ENCODE measurements at places on chromosomes 1 and 21. TPM values are rescaled to one million over a fixed set of nuclear protein-coding genes. Genes with fewer than 3 reads are reported as not detected.
A peak's percentile ranks its signal among the peaks of the same experiment; 100 is the strongest.

The C1orf53 gene
- not detected for total RNA-seq

The ERG gene
- 177 TPM for total RNA-seq

The TAF1A gene
- total RNA-seq, result 2.8 TPM

The PLA2G2A gene
- total RNA-seq, result 65.1 TPM

The CFAP74 gene
- total RNA-seq, result not detected

DNA sequence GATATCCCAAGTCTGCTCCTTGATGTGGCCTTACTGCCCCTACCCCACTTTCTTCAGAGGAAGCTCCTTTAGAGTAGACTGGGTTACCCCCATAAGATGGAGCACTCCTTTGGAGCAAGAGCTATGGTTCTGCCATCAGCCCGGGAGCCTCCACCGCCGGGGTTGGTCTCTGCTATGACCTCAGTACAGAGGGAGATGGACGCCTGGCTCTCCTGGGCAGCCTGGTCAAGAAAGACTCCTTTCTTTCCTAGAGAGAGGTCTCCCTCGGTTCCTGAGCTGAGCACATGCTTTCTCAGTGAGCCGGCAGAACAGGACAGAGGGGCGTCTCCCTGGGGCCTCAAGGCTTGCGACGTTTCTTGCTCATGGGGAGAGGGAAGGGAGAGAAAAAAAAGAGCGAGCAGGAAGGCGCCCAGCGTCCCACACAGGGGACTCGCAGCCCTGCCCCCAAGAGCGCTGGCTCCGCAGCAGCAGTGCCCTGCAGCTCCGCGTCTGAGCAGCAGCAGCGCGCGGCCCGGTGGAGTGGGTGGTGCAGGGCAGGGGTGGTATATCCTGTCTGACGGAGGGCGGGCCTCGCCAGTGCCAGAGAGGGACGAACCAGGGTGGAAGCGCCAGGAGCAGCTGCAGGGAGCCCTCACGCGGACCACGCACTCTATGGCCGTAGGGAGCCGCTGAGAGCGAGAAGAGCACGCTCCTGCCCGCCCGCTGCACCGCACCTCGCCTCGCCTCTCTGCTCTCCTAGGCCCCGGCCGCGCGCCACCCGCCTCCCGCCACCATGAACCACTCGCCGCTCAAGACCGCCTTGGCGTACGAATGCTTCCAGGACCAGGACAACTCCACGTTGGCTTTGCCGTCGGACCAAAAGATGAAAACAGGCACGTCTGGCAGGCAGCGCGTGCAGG lies at the start of gene PKP1:
Gene PKP1, plus strand, starts transcription at position 576 of the 899 bp plus-strand sequence. Its CDS starts 197 bp downstream, at position 773.
- H3K27me3 ChIP-seq, result no peaks in the 10 kb centered on the region
- no peak within 1 kb of the TSS for H3K27ac ChIP-seq
- H3K36me3 ChIP-seq, result no peaks in the 10 kb centered on the region

- no peak overlapping the region for H3K27ac ChIP-seq
- no peak for DNase-seq
- no peaks in the 10 kb centered on the region for H3K27me3 ChIP-seq
- peaks cover 4% of the 10 kb centered on the region for H3K4me1 ChIP-seq
- no peaks in the 10 kb centered on the region for H3K36me3 ChIP-seq
Measured at GRCh38 chr1:167878372-167879160, 35.4 kb downstream of the ADCY10 start.

DNA sequence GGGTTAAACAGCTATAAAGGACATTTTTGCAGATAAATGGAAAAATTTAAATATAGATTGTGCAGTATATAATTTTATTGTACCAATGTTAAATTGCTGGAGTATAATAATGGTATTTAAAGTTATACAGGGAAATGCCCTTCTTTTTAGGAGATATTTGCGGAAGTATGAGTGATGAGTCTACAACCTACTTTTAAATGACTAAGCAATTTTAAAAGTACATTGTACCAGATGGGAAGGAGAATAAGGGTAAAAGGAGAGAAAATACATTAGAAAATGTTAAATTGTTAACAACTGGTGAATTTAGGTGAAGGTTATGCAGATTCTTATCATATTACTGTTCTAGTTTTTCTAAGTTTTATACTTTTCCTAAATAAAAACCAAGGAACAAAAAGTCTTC lies 91.8 kb downstream of the ZZZ3 start:
- H3K27ac ChIP-seq, result no peak overlapping the region
- no peak for DNase-seq
- H3K4me1 ChIP-seq, result no peaks in the 10 kb centered on the region
- no peaks in the 10 kb centered on the region for H3K36me3 ChIP-seq
- H3K27me3 ChIP-seq, result no peaks in the 10 kb centered on the region

- DNase-seq, result no peak
- peaks cover 17% of the 10 kb centered on the region for H3K4me1 ChIP-seq
- no peak overlapping the region for H3K4me3 ChIP-seq
- H3K36me3 ChIP-seq, result no peaks in the 10 kb centered on the region
Measured at GRCh38 chr1:26690157-26690556, 5.7 kb upstream of the ARID1A start.

DNA sequence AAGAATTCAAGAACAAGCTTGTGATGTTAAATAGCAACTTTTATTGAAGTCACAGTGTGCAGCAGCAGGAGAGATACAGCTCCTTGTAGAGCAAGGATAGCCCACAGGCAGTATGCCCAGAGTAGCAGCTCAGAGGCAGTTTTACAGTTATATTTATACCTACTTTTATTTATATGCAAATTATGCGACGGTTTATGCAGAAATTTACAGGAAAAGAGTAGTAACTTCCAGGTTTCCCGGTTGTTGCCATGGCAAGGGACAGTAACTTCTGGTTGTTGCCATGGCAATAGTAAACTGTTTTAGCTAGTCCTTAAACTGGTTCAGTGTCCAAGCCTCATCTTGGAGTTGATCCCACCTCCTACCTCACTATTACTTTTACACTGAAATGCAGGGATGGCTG lies 344.6 kb upstream of the LYPLAL1 start:
- H3K4me1 ChIP-seq, result no peaks in the 10 kb centered on the region
- no peaks in the 10 kb centered on the region for H3K27me3 ChIP-seq
- no peak for DNase-seq
- no peak overlapping the region for H3K27ac ChIP-seq

- H3K27ac ChIP-seq, result peak overlapping the region; percentile 47
- no peak for DNase-seq
- H3K4me3 ChIP-seq, result no peak overlapping the region
- no peaks in the 10 kb centered on the region for H3K36me3 ChIP-seq
- H3K27me3 ChIP-seq, result no peaks in the 10 kb centered on the region
Measured at GRCh38 chr1:59670662-59671061, 144.1 kb upstream of the HOOK1 start.

DNA sequence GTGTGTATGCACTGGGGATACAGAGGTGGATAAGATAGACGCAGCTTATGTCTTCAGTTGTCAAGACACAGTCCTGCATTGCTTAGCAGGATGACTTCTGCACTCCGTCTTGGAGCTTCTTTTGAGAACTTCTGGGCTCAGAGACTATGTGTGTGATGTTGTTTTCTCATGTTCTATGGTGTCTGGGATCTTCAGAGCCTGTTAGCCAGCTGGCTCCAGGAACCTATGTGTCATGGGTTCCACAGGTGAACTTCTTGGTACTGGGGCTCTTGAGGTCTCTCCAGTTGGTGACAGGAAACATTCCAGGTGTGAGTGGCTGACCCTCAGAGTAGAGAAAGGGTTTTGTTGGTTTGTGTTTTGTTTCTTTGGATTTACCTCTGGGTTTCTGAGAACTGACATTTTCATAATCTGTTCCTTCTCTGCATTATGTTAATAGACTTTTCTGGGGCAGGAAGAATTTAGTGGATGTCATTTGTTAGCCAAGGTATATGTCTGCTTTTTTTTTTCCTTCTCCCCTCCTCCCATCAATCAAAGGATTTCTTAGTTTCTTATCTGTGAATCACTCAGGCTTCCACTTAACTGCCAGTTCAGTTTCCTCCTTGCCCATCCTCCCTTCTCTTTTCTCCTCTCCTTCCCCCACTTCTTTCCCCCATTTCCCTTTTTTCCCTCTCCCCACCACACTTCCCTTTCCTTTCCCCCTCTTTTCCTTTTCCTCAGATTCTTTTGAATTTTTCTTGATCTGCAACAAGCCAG lies 18.1 kb downstream of the FGGY start:
- DNase-seq, result no peak
- no peaks in the 10 kb centered on the region for H3K36me3 ChIP-seq
- H3K27me3 ChIP-seq, result no peaks in the 10 kb centered on the region
- H3K27ac ChIP-seq, result no peak overlapping the region
- H3K4me1 ChIP-seq, result no peaks in the 10 kb centered on the region

DNA sequence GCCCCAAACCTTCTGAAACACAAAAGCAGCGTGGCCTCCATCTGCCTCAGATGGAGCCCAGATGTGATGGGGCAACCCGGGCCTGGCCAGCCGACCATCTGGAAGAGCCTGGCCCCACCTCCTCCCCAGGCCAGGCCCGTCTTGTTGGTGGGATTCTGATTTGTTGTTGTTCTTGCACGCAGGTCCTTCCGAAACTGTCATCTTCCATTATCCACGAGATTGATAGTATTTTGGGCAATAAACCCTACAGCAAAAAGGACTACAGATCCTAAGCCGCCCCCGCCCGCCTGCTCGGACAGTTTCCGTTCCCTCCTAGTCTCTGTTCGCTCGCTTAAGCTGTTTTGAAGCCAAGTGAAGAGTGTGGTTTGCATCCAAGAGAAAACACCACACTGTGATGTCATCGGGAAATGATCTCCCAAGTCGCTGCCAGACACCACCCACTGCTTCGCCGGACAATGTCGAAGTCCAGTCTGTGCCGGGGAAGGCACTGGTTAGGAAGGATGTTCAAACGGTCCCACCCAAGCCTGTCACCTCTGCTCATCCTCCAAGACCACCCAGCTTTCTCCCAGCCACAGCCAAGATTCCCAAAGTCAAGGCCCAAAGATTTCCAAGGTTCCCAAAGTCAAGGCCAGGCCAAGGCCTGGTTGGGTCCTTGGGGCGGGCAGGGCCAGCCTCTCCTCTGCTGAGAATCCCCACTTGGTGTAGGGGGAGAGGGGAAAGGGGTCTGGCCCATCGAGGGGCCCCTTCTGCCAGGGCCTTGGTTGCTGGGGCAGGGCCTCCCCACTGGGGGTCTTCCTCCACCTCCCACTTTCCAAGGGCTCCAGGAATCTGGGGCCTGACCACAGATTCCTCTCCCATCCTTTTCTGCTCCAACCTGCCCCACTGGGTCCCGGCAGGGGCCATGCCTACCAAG lies 52.9 kb downstream of the KCNAB2 start:
- no peaks in the 10 kb centered on the region for H3K27me3 ChIP-seq
- no peak overlapping the region for H3K27ac ChIP-seq
- DNase-seq, result no peak
- H3K4me3 ChIP-seq, result no peak overlapping the region

- no peak for DNase-seq
- H3K27ac ChIP-seq, result no peak overlapping the region
- H3K27me3 ChIP-seq, result no peaks in the 10 kb centered on the region
- H3K4me3 ChIP-seq, result no peak overlapping the region
- H3K4me1 ChIP-seq, result peaks cover 12% of the 10 kb centered on the region
- peaks cover 11% of the 10 kb centered on the region for H3K36me3 ChIP-seq
Measured at GRCh38 chr1:17009706-17010105, 2.0 kb downstream of the ATP13A2 start.

DNA sequence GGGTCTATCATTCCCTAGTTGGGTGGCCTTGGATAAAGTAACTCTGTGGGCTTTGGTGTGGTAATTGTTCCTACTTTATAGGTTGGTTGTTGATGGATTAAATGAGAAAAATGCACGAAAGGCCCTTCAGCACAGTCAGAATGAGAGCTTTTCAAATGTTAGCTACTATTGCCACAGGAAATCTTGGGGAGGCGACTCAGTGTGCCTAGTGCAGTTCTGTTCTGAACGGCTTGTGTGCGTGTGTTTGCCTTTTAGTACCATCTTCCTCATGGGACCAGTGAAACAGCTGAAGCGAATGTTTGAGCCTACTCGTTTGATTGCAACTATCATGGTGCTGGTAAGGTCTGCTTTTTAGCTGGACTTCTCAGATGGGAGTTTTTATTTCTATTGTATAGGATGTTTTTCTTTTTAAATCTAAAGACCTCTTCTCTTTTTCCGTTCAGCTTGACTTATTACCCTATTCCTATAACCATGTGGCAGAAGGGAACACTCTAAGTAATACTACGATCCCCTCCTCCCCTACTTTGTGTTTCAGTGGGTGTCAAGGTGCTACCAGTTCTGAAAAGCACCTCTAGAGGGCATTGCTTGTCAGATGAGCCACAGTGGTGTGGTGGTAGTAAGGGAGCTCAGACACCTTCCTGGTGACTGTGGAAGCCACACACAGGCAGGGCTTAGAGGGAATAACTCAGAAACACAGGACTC lies 9.2 kb downstream of the SFT2D2 start:
- DNase-seq, result no peak
- H3K27me3 ChIP-seq, result no peaks in the 10 kb centered on the region
- H3K36me3 ChIP-seq, result peaks cover 46% of the 10 kb centered on the region
- peaks cover 55% of the 10 kb centered on the region for H3K4me1 ChIP-seq
- H3K4me3 ChIP-seq, result no peak overlapping the region

DNA sequence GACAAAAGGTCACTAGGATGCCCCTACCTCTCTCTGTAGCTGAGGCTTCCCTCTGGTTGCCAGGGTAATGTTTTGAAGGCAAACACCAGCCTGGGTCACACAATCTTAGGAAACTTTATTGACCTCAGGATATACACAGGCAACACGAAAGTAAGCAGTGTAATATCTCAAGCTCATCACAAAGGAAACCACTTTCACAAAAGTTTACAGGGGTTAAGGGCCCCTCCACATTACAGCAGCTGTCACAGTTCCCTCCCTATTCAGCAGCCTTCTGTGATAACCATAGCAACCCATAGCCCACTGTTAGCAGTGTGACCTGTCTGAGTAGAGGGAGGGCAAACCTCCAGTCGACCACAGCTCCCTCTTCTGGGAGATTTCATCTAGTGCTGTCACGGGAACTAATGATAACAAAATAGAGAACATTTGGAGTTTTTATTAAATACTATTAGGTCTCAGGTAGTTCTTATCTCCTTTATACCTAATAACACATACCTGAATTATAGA lies 149.8 kb downstream of the PTPRC start:
- DNase-seq, result no peak
- no peaks in the 10 kb centered on the region for H3K27me3 ChIP-seq
- H3K27ac ChIP-seq, result no peak overlapping the region
- no peak overlapping the region for H3K4me3 ChIP-seq
